NCI-H2029 (cell line): ENCODE measurements at places on chromosomes 16 and 17.

- DNase-seq = no peak
Observed at GRCh38 chr16:50762241-50762640, 20.4 kb downstream of the CYLD start.

GRCh38 chr17:7329997-7330637, 982 bp upstream of the NEURL4 start:
- DNase-seq = peak; percentile 24

GRCh38 chr17:15405058-15405415, 62.4 kb downstream of the CDRT4 start:
- no peak for DNase-seq

- no peak for DNase-seq
Observed at GRCh38 chr16:3771513-3771912, 54.2 kb upstream of the TRAP1 start.

- no peak for DNase-seq
Observed at GRCh38 chr17:82277851-82278250, 4.4 kb upstream of the CSNK1D start.

GRCh38 chr16:58584831-58585505, 44.7 kb downstream of the CNOT1 start:
- no peak for DNase-seq

DNA sequence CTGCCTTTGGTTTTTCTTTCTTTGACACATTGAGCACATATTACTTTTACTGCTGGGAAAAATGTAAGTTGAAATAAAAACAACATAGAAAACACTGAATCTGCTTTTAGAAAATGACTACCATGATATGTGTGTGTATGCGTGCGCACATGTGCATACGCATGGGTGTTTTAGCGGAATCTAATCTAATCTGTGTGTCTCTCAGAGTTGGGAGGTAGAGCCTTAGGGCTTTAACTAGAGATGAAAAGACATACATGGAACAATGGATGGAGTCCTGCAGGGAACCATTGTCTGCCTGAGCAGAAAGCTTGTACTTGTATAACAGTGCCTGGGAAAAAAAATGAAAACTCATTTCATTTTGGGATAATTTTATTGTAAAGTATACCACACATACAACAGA, 12.4 kb downstream of the SLFN5 start:
- DNase-seq = no peak

DNA sequence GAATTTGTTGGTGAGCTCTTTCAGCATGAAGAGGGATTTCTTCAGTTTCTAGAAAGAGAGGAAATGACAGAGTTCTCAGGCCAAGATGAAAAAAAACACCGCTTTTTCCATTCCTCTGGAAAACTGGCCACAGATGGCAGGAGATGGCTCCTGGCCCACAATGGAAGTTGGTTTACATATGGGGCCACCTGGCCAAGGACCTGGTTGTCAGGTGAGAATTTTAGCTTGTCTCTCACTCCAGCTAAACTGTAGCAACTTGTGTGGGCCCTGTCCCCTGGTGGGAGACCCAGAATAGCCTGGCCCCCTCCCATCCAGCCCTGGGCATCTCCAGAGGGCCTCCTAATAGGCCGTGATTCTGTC, 33.6 kb downstream of the LGALS9 start:
- DNase-seq = no peak

GRCh38 chr16:56610017-56610608, 1.7 kb downstream of the MT2A start:
- DNase-seq = no peak

- DNase-seq = no peak
Observed at GRCh38 chr17:27878776-27879562, 14.2 kb downstream of the LYRM9 start.

GRCh38 chr17:3962217-3962964, 1.8 kb downstream of the ATP2A3 start:
- DNase-seq = no peak

- no peak for DNase-seq
Observed at GRCh38 chr17:9541718-9542117, 33.9 kb downstream of the STX8 start.

DNA sequence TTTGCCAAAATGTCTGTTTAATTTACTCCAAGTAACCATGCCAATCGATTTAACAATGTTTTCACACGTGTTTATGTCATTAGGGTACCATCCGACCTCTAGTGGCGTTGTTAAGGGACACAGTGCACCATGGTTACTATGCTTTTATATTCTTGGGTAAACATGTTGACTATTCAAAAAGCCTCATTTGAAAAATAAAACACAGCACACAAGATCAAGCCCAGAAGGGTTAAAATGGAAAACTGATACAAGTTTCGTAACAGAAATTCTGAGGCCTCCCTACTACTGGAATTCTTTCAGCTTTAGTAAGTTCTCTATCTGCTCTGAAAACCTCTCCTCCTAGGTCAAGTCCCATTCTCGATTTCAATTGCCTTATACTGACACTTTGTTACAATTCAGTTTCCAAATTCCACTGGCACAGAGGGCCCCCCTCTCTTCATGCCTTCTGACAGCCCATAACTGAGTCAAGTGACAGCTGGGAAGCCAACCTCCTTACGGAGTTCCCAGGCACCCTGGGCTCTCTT, 2.1 kb downstream of the CFAP20 start:
- peak; percentile 16 for DNase-seq

- no peak for DNase-seq
Observed at GRCh38 chr17:61389670-61390478, 9.8 kb upstream of the TBX2 start.
